ENCODE measurements at places on chromosomes 3 and 15. TPM values are rescaled to one million over a fixed set of nuclear protein-coding genes. Genes with fewer than 3 reads are reported as not detected.

GRCh38 chr15:31305375-31305774 is 21.3 kb upstream of the KLF13 start:
- DNase-seq = no peak

DNA sequence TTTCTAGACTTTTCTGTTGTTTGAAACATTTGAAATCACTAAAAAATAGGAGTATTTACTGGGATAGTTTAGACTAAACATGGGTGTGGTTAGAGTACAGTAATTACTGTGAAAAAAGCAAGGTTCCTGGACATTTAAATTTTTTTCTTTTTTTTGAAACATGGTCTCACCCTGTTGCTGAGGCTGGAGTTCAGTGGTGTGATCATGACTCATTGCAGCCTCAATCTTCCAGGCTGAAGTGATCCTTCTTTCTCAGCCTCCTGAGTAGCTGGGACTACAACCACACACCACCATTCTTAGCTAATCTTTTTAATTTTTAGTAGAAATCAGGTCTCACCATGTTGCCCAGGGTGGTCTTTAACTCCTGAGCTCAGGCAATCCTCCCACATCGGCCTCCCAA is 20.4 kb upstream of the CELF6 start:
- DNase-seq = no peak

CPN2 gene
- total RNA-seq = 0.04 TPM

DNA sequence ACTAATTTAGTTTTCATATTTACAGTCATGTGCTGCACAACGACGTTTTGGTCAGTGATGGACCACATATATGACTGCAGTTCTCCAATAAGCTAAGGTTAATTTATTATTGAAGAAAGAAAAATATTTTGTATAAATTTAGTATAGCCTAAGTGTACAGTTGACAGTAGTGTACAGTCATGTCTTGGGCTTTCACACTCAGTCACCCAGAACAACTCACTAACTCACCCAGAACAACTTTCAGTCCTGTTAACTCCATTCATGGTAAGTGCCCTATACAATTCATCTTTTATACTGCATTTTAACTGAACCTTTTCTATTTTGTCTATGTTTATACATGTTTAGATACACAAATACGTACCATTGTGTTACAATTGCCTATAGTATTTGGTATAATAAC is 3.8 kb upstream of the GABRR3 start:
- DNase-seq = no peak

GRCh38 chr15:44775953-44776352 is 39.6 kb downstream of the TRIM69 start:
- peak; percentile 63 for DNase-seq

ESYT3 gene
- total RNA-seq = 11.0 TPM

- DNase-seq = no peak
These were observed 8.2 kb upstream of the NEDD4 start for GRCh38 chr15:56001471-56002078.

ERC2 gene
- 2.0 TPM for total RNA-seq

GOLGA8S gene
- 0.18 TPM for total RNA-seq

GRCh38 chr3:10666621-10667020 is 149.4 kb upstream of the SLC6A11 start:
- no peak for DNase-seq

DNA sequence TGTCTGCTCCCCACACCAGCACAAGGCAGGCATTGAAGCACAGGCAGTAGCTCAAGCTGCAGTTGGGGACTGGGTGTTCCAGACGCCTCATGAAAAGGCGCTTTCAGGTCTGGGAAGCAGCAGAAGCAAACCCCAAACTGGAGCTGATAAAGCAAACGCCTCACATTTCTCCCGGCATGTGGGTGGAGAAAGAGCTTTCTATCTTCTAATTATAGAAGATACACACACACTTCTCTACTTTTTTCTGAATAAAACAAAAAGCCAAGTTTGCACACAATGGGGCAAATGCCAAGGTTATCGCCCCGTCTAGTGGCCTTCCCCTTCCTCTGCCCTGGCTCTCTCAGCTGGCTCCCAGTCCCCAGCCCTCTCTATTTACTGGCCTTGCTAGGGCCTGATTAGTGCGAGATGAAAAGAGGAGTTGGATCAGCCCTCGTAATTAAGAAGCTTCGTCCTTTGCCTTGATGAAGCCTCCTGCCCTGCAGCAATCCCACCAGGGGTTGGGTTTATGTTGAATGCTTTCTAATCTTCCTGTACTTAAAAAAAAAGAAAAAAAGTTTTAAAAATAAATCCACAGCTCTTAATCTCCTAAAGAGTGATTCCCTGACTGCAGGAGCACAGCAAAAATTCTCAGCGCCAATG is 120.2 kb downstream of the MEGF11 start:
- DNase-seq = no peak

VIPR1 gene
- 1.2 TPM for total RNA-seq

- DNase-seq = no peak
These were observed 2.5 kb downstream of the KLF13 start for GRCh38 chr15:31328969-31329639.

DNA sequence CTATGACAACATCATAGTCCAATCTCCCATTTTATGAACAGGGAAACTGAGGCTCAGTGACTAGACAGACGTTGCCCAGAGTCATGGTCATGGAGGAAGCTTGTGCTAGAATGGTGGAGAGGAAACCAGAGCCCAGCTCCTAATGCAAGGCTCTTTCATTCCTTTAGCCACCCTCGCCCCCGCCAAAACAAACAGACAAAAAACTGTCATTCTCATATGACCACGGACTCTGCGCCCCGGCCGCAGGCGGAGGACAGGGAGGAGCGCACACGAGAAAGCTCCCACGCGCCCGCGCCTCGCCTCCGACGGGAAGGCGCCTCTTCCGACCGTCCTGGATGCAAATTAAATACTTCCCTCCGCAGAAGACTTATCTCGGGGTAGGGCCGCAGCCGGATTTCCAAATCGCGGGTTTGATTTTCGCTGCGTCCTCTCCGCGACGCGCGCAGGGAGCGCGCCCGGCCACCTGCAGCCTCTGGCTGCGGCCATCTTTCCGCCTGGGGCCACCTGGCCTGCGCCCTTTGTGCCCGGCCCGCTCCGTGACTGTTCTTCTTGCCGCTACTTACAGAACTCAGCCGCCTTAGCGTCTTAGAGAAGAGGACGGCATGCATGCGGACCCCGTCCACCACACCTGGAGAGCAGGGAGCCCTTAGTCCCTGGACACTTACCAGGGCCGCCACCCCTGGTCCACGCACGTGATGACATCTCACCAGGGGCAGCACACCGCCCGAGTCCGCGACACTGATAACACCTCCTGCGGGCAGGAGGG is 670 bp upstream of the ATP13A3 start:
- DNase-seq = peak; percentile 60

SV2B gene
- total RNA-seq = 3.1 TPM

IFRD2 gene
- total RNA-seq = 36.9 TPM

SRGAP3 gene
- 20.2 TPM for total RNA-seq

THRB gene
- total RNA-seq = 3.1 TPM

FMN1 gene
- 1.6 TPM for total RNA-seq

ADGRG7 gene
- not detected for total RNA-seq

MST1R gene
- total RNA-seq = 1.2 TPM

DNA sequence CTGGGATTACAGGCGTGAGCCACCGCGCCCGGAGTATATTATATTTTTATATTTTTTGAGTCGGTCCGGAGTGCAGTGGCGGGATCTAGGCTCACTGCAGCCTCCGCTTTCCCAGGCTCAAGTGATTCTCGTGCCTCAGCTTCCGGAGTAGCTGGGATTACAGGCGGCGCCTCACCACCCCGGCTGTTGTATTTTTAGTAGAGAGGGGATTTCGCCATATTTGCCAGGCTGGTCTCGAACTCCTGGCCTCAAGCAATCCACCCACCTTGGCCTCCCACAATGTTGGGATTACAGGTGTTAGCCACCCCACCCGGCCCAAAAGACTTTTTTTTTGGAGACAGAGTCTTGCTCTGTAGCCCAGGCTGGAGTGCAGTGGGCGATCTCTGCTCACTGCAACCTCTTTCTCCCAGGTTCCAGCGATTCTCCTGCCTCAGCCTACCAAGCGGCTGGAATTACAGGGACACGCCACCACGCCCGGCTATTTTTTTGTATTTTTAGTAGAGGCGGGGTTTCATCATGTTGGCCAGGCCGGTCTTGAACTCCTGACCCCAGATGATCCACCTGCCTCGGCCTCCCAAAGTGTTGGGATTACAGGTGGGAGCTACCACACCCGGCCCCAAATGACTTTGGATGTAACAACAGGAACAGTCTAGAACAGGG is 1.0 kb downstream of the ZNF589 start:
- DNase-seq = no peak

- peak; percentile 60 for DNase-seq
These were observed 1.3 kb downstream of the PIK3CA start for GRCh38 chr3:179149406-179149867.

GRCh38 chr3:164478323-164478722 is 600.0 kb downstream of the SI start:
- no peak for DNase-seq

DNA sequence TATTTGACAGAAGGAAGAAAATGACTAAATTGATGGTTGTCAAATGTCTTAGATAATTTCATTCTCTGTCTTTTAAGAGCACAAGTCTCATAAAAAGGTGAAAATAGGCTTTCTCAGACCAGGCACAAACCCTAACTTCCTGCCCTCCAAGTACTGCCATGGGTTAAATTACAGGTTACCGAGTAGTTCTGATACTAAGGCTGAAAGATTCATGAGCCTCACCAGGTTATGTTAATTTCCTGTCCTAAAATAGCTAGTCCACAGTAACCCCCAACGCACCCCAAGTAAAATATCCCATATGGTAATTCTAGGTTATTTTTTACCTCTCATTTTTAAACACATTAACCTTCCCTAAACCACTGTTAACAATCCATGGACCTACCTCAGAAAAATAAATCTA is 42.0 kb downstream of the GSK3B start:
- DNase-seq = no peak

Measured in muscle of leg (tissue), 16 donors.